ENCODE measurements at places on chromosomes 5 and 9. TPM values are rescaled to one million over a fixed set of nuclear protein-coding genes. Genes with fewer than 3 reads are reported as not detected.

PTGDS gene
- total RNA-seq = 133 TPM

SOHLH1 gene
- total RNA-seq = not detected

DNA sequence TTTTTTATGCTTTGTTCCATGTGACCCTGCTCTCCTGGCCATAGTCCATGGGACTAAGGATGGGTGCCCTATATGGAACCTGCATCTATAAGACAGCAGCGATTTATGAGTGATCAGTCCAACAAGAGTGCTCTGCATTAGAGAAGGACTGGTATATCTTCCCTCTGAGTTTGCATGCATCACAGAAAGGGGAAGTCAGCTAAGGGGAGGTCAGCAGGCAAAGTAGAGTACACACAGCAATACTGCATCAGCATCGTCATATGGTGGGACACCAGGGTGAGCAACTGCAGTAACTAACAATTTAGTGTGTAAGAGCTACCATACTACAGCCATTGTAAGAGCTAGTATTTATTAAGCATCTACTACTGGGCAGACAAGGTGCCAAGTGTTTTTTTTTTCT lies 311.3 kb downstream of the NDUFS4 start:
- no peak overlapping the region for H3K4me3 ChIP-seq
- no peak overlapping the region for H3K27ac ChIP-seq
- no peaks in the 10 kb centered on the region for H3K4me1 ChIP-seq
- no peaks in the 10 kb centered on the region for H3K27me3 ChIP-seq
- no peak for DNase-seq
- H3K36me3 ChIP-seq = no peaks in the 10 kb centered on the region

GRCh38 chr9:68629042-68629441 lies 76.0 kb upstream of the PIP5K1B start:
- H3K27ac ChIP-seq = no peak overlapping the region
- no peak for DNase-seq
- H3K36me3 ChIP-seq = no peaks in the 10 kb centered on the region
- H3K4me3 ChIP-seq = no peak overlapping the region

DNA sequence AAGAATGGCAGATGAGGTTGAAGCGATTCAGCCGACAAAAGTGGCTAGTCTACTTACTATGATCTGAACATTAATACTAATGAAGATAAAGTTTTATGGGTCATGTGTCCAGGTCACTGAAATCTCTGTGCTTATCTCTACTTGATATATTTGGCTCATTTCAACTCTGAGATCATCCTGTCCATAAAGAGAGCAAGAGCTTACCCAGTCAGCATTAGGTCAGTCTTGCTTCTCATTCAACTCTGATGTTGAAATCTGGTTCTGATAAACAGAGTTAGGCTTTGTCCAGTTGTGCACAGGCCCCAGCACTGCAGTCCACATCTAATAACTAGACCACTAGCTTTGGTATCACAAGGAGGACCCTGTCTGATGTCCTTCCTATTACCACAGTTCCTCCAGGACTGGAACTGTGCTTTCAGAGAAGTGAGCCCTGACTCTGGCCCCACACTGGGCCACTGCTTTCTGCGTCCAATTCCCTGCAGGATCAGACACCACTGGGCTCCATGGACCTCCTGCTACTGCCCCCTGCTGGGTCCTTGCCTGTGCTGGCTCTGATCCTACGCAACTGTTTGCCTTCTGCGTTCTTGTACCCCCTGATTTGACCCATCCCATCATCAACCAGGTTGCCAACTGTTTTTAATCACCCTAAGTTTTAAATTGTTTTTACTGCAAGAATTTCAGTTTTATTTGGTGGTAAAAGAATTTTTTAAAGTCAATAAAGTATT lies 23.7 kb upstream of the FAM120A start:
- H3K27me3 ChIP-seq = no peaks in the 10 kb centered on the region
- H3K27ac ChIP-seq = no peak overlapping the region
